ENCODE measurements at places on chromosomes 7 and 10.

- no peak for DNase-seq
Measured at GRCh38 chr7:133053321-133053891, 28.5 kb downstream of the CHCHD3 start.

DNA sequence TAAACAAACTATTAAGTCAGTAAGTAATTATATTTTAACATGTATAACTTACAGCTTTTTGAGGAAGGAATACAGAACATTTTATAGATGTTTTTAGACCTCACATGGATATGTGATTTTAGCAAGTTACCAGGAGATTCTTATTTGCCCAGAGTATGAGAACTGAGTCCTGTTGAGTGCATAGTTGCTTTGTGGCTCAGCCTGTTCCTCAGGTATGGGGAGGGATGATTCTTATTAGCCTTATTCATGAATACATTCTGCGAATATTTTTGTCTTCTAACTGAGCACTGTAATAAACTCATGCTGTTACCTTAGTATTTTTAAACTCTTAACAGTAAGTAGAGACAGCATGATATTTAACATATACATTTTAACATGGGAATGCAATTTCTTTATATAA is 17.9 kb downstream of the BTAF1 start:
- no peak for DNase-seq

- DNase-seq: no peak
Measured at GRCh38 chr10:88129013-88129412, 265.6 kb downstream of the PTEN start.

- no peak for DNase-seq
Measured at GRCh38 chr7:157396316-157397035, 59.7 kb downstream of the DNAJB6 start.

DNA sequence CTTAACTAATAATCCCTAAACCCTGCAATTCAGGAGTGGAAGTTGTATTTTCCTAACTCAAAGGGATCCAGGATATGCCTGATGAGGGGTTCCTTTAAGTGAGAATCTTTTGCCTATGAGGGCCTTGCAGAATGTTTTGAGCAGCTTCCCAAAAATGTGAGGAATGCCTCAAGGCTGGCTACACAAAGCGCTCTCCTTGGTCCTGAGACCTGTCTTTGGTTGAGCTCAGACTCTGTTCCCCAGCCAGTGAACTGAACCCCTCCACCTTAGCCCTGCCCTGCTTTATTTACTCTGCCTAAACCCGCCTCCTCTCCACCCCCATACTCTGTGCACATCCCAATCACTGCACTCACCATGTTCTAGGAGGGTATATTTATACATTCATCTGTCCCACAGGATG is 108.6 kb downstream of the NRCAM start:
- no peak for DNase-seq

DNA sequence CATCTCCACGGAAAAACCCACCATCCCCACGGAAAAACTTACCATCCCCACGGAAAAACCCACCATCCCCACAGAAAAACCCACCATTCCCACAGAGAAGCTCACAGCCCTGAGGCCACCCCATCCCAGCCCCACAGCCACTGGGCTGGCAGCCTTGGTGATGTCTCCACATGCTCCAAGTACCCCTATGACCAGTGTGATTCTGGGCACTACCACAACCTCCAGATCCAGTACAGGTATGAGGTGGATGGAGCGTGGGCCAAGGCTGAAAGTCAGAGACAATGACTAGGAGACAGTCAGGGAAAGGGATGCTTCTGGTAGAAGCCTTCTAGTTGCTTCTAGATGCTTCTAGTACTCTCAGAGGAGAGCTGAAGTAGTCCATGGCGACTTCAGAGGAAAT is 19.6 kb downstream of the ZAN start:
- DNase-seq: peak; percentile 15

GRCh38 chr7:30116771-30117170 is 18.0 kb upstream of the MTURN start:
- DNase-seq: no peak

GRCh38 chr7:130363026-130363847 is 17.1 kb upstream of the CPA1 start:
- peak; percentile 87 for DNase-seq

DNA sequence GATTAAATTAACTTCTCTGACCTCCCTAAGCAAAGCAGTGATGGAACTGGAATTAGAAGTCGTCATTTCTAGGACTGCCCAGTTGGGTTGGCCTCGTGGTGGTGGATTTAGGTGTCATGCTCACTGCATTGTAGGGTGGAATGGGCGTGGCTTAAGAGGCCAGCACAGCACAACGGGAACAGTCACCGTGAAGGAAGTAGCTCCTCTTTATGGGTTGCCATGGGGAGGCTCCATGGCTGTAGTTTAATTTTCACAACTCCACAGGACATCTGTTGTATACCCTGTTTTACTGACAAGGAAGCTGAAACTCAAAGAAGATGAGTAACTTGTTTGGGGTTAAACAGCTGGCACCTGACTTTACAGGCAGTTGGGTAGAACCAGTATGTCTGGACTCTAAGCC is 208.3 kb downstream of the CELF2 start:
- DNase-seq: peak; percentile 88

- peak; percentile 89 for DNase-seq
Measured at GRCh38 chr7:152025077-152025936, at the start of gene GALNT11. Gene GALNT11 (plus strand): TSS chr7:152025674. CDS start chr7:152094228, 68,554 bp downstream.

DNA sequence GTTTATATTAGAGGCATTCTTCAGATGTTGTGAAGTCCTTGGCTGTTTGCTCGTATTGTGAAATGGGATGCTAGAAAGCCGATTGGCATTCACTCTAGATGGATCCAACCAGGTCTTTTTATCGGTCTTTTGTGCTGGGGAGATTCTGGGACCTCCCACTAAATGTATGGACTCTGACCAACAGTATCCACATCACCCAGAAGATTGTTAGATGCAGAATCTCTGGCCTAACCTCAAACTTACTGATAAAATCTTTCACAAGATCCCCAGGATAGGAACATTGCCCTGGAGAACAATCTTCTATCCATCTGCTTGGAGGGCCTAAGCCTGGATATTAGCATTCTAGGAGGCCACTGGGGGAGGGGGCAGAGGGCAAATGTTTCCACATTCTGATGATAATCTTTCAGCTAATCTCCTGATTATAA is 160.9 kb downstream of the PLXDC2 start:
- no peak for DNase-seq

DNA sequence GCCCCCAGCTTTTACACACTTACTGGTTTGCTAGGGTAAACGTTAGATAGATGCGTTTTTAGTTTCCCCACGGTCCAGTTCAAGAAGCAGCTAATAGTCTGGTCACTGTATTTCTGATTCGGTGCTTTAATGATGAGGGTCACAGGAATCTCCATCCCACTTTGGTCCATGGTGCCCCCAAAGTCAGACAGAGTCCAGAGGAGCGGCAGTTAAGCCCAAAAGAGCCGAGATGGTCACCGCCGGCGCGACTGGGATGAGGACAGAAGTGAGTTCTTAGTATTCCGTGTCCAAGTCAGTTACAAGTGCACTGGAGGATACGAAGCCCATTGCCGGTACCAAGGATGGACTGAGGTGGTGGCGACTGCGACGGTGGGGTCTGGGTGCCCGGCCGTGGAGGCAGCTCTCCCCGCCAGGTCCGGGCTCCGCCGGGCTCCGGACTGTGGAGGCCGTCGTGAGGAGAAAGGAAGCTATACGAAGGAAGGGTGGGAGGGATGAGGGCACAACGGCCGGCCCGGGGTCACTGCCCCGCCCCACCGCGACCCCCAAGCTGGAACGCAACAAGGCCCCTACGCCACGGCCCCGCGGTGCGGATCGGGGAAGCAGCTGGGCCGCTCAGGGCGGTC is 663 bp downstream of the HERPUD2 start:
- peak; percentile 32 for DNase-seq

- DNase-seq: no peak
Measured at GRCh38 chr7:78296644-78297371, 498.2 kb downstream of the PHTF2 start.

DNA sequence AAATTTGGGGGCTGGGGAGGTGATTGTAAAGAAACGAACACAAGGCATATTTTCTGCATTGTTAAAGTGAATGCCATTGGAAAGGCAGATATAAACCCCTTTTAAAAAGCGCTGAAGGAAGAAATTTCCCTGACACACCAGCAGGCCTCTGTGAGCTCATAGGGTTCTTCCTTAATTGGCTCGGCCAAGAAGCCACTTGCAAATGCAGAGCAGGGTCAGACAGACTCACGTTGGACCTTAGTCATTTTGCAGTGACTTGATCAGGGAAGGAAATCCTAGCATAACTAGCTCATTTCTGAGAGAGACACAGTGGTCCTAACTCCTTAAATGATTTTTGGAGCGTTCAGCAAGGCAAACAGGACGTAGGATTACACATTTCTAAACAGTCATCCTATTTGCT is 1461.4 kb downstream of the GATA3 start:
- DNase-seq: no peak

DNA sequence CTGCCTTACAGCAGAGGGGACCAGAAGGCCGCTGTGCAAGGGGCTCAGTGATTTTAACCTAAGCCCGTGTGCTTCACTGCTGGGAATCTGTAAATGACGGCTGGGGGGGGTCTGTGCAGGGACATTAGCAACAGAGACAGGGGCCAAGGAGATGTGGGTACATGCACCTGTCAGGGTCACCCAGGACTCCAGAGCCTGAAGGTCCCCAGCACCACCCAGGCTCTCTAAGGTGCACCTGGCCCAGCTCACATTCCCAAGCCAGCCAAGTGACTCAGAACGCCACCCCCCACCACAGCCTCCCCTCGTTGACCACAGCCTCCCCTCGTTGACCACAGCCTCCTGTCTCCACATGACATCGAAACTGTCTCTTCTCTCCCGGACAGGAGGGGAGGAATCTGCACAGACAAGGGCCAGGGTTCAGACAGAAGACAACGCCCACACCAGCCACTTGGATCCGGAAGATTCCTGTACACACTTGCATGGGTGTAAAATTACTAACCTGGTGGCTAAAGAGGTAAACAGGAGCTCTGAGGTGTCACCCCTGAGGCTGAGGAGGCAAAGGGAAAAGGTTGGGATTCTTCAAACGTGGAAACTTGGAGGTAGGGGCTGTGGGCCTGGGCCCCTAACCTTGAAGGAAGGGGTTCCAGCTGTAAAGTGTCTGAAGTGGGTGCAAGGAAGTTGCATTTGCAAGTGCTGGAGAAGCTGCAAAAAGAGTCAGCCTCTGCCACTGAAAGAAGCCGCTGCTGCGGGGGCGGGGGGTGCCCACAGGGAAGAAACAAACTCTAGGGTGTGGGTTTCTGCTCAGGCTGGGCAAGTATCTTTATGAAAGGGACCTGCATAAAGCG is 27.0 kb downstream of the CALML3 start:
- DNase-seq: peak; percentile 87

DNA sequence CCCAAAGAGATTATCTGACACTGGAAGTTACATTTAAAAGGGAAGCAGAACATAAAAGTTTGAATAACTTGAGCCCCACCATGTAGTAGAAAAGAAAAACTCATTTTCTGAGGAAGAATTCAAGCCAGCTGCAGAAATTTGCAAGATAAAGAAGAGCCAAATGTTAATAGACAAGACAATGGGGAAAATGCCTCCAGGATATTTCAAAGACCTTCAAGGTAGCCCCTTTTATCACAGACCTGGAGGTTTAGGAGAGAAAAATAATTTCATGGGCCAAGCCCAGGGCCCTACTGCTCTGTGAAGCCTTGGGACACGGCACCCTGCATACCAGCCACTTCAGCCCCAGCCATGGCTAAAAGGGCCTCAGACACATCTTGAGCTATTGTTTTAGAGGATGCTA is 18.4 kb upstream of the AKR1C1 start:
- no peak for DNase-seq

GRCh38 chr7:150963707-150964559 is 14.2 kb downstream of the KCNH2 start:
- no peak for DNase-seq

DNA sequence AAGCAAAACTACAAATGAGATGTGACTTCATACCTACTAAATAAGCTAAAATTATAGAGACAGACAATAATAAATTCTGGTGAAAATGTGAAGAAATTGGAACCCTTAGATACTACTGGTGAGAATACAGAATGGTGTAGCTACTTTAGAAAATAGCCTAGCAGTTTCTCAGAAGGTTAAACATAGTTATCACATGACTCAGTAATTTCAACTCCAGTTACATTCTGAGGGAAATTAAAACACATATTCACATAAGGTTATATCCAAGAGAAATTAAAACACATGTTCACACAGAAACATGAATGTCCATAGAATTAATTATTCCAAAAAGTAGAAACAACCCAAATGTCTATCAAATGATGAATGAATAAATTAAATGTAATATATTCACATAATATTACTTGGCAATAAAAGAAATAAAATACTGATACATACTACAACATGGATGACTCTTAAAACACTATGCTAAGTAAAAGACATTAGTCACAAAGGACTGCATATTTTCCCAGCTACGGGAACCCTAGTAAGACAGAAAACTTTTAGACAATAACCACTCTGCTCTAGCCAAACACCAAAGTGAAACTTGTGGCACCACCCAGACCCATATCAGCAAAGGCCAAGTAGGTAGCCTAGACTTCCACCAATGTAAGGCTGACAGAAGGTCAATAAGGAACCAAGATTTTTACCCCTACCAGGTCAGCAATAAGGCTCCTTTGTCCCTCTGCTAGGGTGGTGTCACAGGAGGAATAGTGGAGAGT is 25.1 kb downstream of the SLC25A40 start:
- no peak for DNase-seq

DNA sequence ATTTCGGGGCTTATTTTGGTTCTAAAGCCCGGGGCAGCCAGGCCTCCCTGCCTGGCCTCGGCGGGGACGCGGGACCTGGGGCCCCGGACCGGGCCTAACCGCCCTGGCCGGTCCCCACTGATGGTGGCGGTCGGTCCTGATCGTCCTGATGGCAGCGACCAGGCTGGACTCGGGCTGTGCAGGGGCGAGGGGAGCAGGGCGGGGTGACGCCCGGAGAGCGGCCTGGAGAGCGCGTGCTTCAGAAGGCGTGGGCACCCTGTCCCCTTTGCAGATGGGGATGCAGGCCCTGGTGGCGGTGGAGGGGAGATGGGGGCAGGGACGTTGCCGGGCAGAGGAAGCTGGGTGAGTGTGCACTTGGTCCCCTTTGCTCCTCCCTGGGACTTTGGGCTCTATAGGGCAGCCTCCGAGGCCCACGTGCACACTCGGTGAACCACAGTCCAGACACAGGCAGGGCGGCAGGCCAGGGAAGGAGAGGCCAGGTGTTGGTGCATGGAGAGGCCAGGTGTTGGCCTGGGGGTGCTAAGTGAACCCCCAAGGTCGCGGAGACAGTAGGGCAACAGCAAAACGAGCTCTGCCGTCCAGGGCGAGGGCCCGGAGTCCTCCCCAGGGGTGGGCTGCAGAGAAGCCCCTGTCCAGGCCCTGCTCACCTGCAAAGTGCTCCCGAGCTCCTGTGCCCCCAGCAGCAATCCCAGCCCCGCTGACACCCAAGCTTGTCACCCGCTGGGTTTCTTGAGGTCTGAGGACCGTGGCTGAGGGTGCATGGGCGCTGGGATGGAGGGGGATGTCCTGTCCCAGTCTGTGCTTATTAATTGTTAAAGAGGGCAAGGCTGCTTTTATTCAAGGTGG is 42.4 kb upstream of the FAM20C start:
- peak; percentile 54 for DNase-seq

- DNase-seq: no peak
Measured at GRCh38 chr10:13820119-13820963, 233.6 kb downstream of the PRPF18 start.

- no peak for DNase-seq
Measured at GRCh38 chr10:109859221-109859620, 64.1 kb downstream of the XPNPEP1 start.

Data from activated CD4-positive, alpha-beta memory T cell treated with anti-CD3 and anti-CD28 coated beads for 36 hours (primary cell).